ENCODE measurements at places on chromosomes 1 and 21. TPM values are rescaled to one million over a fixed set of nuclear protein-coding genes. Genes with fewer than 3 reads are reported as not detected.
A peak's percentile ranks its signal among the peaks of the same experiment; 100 is the strongest.

DNA sequence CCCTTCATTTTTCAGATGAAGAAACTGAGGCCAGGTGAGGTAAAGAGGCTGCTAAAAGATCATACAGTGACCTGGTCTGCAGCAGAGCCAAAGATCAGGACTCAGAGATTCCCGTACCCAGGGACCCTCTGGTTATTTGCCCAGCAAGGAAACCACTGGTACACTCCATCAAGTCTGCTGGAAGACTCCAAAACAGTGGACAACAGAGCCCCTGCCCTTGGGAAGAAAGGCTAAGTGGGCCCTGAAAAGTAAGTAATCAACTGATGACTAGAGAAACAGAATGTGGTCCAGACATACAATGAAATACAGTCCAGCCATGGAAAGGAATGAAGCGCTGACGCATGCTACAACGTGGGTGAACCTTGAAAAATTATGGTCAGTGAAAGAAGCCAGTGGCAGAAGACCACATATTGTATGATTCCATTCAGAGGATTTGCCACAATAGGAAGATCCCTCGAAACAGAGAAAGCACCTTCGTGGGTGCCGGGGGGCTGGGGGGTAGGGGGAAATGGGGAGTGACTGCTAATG lies 106.4 kb downstream of the ETS2 start:
- DNase-seq: no peak

GRCh38 chr1:1160281-1160930 lies 13.3 kb upstream of the TTLL10 start:
- DNase-seq: no peak

- DNase-seq: no peak
Observed at GRCh38 chr1:3413975-3414710, 40.3 kb upstream of the ARHGEF16 start.

- no peak for DNase-seq
Observed at GRCh38 chr1:155961937-155962336, 16.4 kb downstream of the ARHGEF2 start.

DNA sequence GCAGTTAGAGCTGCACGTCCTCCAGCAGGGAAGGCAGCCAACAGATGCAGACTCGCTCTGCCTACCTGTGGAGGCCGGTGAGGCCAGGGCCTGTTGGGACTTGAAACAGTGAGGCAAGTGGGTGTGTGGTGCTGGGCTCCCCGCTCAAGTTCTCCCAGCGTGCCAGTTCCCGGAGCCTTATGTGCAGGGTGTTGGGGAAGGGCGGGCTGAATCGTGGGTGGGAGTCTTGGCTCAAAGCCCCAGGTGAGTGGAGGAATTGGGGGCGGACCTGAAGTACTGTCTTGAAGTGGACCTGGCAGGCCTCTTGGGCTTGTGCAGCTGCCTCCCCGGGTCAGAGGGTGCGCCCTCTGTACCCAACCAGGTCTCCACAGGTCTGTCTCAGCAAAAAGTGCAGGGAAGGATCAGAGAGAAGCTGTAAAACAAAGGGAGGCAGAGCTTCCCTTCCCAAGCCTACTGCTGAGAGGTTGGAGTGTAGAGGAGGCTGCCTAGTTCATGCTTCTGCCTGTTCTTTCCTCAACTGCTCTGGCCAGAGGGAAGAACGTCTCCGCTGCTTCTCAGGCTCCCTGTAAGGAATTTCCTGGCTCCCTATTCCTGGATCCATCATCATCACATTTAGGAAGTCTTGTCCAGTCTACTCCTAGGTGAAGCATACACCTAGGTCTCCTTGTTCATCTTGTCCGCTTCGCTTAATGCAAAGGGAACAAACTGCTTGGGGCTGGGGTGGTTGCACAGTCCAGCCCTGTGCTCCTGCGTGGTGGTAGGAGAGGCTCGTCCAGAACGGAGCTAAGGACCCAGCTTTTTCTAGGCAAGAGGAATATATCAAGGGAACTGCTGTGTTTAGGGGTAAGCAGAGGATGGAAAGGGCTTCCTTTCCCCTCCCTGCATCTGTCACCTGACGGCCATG lies 14.9 kb downstream of the UTP11 start:
- peak; percentile 62 for DNase-seq

GRCh38 chr1:227322376-227322775 lies 4.1 kb upstream of the CDC42BPA start:
- no peak for DNase-seq

GRCh38 chr1:165387961-165388360 lies 31.4 kb upstream of the LMX1A start:
- no peak for DNase-seq

- DNase-seq: peak; percentile 19
Observed at GRCh38 chr1:166273618-166274017, 106.8 kb upstream of the FAM78B start.

GRCh38 chr1:118927427-118928187 lies 60.5 kb downstream of the TBX15 start:
- no peak for DNase-seq

- no peak for DNase-seq
Observed at GRCh38 chr1:50328552-50328951, 94.7 kb downstream of the DMRTA2 start.

DNA sequence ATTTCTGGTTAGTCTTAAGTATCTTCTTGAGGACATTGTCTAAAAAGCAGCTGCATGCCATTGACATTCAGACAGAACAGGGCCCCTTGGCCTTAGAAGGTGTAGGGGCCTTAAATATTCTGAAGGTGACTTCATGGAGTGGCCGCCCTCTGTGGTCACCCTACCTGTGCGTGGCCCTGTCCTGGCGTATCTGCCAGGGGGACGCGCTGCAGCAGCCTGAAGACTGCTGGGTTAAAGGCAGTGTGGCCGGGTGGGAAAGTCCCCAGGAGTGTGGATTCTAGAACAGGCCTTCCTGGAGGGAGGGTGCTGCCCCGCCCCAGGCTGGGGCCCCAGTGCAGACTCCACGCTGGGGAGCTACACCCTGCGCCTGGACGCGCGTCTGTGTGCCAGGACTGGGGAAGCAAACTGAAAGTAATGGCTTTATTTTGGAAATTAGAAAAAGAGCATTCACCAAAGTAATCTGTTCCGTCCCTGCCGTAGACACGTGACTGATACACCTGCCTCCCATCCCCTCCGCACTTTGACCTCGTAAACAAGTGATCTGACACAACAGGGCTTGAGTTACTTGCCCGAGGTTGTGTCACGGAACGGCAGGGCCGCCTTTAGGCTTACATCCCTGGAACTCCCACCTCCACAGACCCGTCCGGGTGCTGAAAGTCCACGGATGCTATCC lies 1.8 kb downstream of the AGPAT3 start:
- no peak for DNase-seq

DNA sequence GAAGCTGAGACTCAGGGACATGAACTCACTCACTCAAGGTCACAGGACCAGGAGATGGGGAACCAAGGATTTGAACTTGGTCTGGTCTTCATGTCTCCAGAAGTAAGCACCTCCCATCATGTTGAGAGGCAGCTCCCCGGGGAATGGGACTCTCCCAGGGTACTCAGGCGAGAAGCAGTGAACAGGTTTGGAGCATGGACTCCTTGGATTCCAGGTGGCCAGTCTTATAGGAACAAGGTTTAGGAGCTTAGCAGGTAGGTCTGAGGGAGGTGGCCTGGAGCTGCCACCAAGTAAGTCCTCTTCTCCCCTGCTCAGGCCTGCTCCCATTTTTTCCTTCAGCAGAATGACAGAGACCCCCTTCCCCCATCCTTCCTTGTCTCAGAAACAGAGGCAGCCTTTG lies 14.9 kb upstream of the ARHGEF10L start:
- DNase-seq: no peak

- no peak for DNase-seq
Observed at GRCh38 chr1:85025940-85026339, 22.4 kb downstream of the MCOLN3 start.

DNA sequence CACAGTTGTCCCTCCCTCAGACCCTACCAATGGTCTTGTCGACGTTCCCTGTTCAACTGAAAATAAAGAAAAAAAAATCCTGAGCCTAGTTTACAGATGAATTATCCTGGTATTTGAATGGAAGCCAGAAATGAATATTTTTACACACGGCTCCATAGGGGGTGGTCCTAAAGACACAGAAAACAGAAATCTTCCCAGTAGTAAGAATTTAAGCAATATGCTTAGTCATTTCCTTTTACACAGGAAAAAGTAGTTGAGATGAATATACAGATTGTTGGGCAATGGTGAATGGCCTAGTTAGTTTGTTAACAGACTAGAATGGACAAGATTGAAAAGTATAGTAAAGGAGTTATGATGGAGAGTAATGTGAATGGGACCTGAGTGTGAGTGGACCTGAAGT lies 67.4 kb downstream of the RGS18 start:
- no peak for DNase-seq

- peak; percentile 88 for DNase-seq
Observed at GRCh38 chr1:15178571-15179484, 25.3 kb downstream of the TMEM51 start.

DNA sequence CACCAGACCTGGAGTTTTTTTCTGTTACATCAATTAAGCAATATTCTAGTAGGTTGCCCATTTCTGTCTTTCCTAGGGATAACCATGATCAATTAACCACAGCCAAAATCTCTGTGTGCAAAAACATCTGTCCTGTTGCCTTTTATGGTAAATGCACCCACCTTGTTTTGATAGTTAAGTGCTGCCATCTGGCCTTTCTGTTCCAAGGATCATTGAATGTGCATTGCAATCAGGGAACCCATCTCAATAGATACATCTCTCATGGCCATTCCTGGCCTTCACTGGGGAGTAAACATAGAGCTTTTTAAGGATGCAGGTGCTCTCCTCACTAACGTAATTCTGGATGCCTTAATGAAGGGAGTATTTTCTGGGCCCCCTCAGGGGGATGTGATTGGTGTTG lies 111.8 kb upstream of the KIAA1614 start:
- DNase-seq: no peak

DNA sequence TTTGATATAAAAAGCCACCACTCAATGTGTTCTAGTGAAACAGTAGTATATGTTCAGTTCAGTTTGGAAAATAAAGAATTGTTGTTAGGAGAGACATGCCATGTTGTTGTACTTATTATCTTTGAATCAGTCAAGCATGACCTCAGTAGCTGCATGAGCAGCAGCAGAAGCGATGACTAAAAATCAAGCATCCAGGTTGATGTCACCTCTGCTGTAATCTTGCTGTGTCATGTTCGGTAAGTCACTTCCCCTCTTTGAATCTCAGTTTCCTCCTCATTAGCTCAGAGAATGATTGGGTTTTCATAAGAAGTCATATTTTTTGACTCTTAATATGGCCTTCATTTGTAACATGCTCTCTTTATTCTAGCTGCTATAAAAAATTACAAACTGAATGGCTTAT lies 428.4 kb upstream of the B3GALT2 start:
- no peak for DNase-seq

- no peak for DNase-seq
Observed at GRCh38 chr1:209232197-209232596, 351.3 kb upstream of the CAMK1G start.

- no peak for DNase-seq
Observed at GRCh38 chr1:30610917-30611316, 112.5 kb downstream of the MATN1 start.

DNA sequence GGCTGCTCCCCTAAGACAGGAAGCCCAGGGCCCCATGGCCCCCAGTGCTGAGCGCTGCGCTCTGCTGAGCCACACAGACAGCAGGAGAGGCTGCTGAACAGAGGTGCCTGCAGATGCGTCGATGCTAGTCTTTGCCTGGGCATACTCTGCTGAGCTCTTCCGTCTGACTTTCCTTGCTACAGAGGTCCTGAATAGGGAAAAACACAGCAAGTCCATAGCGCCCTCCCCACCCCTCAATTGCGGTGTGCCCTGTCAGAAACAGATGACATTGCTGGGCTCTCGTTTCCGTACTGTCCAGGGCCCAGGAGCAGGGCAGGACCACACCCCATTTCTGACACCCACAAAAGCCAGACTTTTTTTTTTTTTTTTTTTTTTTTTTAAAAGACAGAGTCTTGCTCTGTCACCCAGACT lies 252.5 kb downstream of the SDCCAG8 start:
- no peak for DNase-seq

DNA sequence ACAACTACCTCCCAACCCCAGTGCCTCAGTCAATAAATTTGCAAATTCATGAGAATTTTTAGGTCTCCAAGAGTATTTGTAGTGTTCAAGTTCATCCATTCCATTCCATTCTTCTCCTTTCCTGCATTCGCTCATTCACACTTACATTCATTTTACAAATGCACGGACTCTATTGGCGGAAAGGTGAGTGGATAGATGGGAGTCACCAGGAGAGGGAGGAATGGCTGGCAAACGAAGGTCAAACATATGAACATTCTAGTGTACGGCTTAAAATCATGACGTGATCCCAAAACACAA lies 2.5 kb downstream of the LORICRIN start:
- DNase-seq: no peak

OVAAL gene
- not detected for total RNA-seq

RGS8 gene
- 0.10 TPM for total RNA-seq

FMO3 gene
- not detected for total RNA-seq

LCE1F gene
- total RNA-seq: not detected

SIPA1L2 gene
- 71.3 TPM for total RNA-seq

CEPT1 gene
- 55.7 TPM for total RNA-seq

SELE gene
- 9.9 TPM for total RNA-seq

IQGAP3 gene
- 10.3 TPM for total RNA-seq

All from tongue (tissue), 3 donors.